ENCODE measurements at places on chromosomes 4 and X. TPM values are rescaled to one million over a fixed set of nuclear protein-coding genes. Genes with fewer than 3 reads are reported as not detected.

The CDS1 gene
- total RNA-seq, result 51.9 TPM

- H3K27ac ChIP-seq, result no peak overlapping the region
- no peak for DNase-seq
- no peaks in the 10 kb centered on the region for H3K4me1 ChIP-seq
- peaks cover 7% of the 10 kb centered on the region for H3K27me3 ChIP-seq
- no peak overlapping the region for H3K4me3 ChIP-seq
- H3K36me3 ChIP-seq, result no peaks in the 10 kb centered on the region
These were observed 21.2 kb upstream of the MID2 start for GRCh38 chrX:107804427-107804826.

DNA sequence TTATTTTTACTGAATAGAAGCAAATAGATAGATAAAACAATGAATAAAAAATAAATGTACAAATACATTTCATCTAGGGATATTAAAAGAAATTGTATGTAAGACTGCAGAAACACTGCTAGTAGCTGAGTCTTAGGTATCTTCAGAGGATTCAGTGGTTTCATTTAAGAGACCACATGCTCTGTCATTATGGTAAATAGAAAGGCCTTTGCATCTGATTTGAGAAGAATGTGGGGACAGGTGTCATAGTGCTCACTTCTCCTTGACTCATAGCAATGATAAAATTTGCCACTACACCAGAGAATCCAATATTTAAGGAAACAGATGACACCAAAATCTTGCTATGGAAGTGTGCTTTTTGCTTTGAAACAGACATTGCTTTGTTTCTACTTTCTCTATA is 59.8 kb upstream of the PPP1R2C start:
- H3K27ac ChIP-seq, result no peak overlapping the region
- H3K27me3 ChIP-seq, result no peaks in the 10 kb centered on the region
- no peaks in the 10 kb centered on the region for H3K4me1 ChIP-seq
- no peak overlapping the region for H3K4me3 ChIP-seq
- no peaks in the 10 kb centered on the region for H3K36me3 ChIP-seq

- H3K4me3 ChIP-seq, result no peak overlapping the region
- no peaks in the 10 kb centered on the region for H3K4me1 ChIP-seq
- no peak for DNase-seq
- H3K27ac ChIP-seq, result no peak overlapping the region
These were observed 125.9 kb downstream of the FRYL start for GRCh38 chr4:48654015-48654664.

- H3K4me3 ChIP-seq, result no peak overlapping the region
- no peak overlapping the region for H3K27ac ChIP-seq
- DNase-seq, result no peak
- no peaks in the 10 kb centered on the region for H3K36me3 ChIP-seq
These were observed 17.9 kb downstream of the BCLAF3 start for GRCh38 chrX:19972984-19973383.
